ENCODE measurements at places on chromosomes 2 and 18.

DNA sequence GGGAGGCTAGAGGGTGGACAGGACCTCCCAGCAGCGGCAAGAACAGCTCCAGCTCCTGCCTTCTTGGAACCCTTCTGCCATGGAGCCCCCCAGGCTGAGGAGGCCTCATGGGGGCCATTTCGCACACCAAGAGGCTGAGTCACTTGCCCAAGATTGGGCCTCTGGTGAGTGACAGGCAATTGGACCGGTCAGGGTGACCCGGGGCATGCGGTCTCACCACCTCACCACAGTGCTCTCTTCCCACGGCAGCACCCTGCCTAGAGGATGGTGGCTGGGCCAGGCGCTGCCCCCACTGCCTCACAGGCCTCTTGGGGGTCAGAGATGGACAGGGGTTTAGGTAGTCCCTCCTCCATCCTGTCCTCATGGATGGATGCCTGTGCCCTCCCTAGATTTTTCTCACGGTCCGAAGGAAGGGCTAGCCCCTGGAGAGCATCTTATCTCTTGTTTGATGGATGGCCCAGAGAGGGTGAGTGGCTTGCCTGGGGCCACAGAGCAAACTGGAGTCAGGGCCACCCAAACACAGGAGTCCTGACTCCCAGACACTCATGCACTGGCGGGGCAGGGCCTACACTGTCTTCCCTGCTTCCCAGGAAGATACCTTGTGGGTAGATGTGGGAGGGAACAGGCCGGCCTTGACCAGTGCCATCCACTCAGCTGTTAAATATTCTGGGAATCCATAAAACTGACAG is 119.2 kb downstream of the INHBB start:
- DNase-seq, result no peak

GRCh38 chr18:40489301-40489700 is 1465.7 kb upstream of the PIK3C3 start:
- no peak for DNase-seq

- no peak for DNase-seq
Observed at GRCh38 chr18:63002803-63003445, 287.6 kb downstream of the PHLPP1 start.

- no peak for DNase-seq
Observed at GRCh38 chr2:222193328-222193983, 105.3 kb downstream of the PAX3 start.

DNA sequence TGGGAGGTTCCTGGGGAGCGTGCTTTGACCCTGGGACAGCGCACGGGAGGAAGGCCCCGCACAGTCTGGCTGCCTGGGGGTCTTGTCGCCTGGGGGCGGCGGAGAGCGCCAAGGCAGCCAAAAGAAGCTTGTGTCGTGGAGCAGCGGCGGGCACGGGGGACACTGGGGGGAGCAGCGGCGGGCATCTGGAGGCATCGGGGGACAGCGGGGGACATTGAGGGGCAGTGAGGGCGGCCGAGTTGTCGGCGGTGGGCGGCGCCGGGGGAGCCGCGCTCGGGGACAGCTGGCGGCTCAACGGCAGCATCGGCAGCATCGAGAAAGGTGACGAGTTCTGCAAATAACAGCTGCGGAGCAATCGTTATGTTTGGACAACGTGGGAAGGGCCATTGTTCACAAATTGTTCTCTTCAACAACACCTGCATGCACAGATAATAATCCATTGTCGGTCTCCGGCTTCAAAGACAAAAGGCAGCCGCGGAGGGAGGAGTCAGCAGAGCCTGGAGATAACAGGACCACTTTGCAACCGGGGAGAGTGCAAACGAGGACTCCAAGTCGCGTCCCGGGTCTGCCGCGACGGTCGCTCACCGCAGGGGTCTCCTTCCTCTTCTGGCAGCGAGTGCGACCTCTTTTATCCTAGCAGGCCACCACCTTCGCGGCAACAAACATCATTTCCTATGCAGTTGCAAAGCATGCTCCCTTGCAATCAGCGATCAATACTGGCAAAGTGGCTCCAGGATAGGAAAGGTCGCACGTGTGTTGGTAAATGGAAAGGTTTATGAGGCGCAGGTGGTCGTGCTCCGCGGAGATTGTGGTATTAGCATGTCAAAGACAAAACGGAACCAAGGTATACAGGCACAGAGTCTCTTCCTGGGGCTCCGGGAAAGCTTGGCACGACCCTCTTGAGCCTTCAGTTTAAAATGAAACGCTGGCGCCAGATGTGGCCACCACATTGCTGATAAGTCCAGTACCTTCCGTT is 132.3 kb upstream of the DLX2 start:
- peak; percentile 18 for DNase-seq

- no peak for DNase-seq
Observed at GRCh38 chr18:37662546-37663339, 97.1 kb upstream of the CELF4 start.

DNA sequence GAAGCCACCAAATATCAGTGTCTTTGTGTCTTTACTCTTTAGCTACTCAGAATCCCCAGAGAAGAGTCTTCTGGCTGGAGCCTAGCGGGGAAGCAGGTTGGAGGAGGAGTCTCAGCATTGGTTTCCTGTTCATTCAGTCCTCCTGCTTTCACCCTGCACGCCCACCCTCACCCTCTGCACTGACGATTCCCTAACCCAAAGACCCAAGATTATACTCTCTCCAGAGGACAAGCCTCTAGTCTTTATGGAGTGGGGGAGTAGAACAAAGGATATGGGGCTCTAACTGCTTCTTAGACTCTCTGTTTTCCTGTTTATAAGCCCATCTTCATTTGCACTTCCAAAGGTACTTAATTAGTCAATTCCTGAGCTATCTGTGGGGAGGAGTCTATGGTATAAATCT is 338.8 kb downstream of the AGPS start:
- no peak for DNase-seq

GRCh38 chr18:11500153-11501122 is 109.0 kb upstream of the SLC35G4 start:
- DNase-seq, result no peak

DNA sequence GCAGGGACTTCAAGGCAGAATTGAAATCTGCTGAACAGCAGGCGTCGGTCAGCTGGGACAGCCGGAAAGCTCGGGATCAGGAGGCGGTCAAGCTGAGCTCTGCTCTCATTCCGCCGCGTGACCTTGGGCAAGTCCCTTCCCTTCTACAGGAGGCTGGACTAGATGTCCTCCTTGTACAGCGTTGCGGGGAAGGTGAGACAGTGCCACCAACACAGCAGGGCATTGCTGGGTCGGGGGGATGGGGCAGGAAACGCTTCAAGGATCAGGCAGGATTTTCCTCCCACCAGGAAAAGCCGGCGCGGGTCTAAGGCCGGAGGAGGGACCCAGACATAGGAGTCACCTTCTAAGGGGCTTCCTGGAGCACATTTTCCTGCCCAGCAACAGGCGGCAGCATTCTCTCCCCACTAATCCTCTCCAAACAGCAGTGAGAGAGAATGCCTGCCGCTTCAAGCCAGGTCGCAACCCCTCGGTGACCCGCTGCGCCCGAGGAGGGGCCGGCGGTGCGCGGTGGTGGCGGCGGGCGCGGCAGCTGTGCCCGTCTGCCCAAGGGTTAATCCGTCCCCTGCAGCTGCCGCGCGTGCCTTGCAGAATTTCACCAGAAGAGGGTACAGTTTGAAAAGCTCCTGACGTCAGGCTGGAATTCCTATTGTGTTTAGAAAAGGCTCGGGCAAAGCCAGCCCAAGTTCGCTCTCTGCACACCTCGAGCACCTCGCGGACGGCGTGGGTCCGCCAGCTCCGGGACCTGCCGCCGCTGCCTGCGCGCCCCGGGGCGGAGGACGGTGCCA is at the start of gene KCNF1:
Gene KCNF1 (plus strand): TSS at position 644 of the 785 bp plus-strand sequence. CDS start 493 bp downstream, outside the sequence.
- peak; percentile 61 for DNase-seq

DNA sequence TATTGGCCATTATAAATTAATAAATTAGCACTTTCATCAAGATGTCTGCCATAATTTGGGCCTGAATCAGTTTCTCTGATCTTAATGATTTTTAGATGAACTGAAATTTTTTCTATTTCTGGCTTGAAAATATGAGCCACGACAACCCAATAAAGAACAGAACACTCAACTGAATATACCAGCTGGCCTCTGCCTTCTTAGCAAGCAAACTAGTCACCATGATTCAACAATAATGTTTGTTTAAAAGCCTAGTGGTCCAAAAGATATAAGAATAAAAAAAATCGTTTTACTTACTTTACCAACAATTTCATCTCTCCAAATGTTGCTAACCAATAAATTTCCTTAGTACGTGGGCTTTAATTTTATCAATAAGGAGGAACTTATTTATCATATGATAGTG is 66.7 kb upstream of the TTN start:
- DNase-seq, result no peak

DNA sequence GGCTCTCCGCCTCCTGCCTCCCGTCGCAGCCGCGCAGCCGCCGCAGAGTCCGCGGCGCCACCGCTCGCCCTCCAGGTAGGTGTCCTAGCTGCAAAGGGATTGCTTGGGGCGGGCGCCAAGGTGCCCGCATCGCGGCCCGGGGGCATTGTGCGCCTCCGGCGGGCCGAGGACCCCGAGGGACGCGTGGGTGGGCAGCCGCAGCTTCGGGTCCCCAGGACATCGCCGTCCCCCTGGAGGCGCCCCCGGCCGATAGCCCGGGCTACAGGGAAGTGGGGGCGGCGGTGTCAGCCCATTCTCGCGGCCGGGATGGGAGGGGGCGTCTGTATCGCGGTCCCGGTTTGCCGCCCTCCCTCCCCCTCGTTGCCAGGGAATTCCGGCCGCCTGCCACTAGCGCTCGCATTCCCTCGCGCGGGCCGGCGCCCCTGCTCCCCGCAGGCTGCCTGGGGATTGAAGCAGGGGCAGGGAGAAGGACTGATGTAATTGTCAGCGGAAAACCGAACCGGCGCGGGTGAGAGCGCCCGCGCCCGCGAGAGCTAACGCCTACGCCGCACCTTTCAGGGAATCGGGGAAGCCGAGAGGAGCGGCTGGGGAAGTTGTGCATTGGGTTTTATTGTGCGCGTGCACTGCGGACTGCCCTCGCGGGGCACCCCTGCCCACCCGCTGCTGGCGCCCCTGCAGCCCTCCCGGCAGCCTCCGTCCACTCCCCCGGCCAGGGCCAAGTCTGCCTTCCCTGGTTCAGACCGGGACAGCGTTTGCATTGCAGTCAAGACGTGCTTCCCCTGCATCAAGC is 483 bp downstream of the OSBPL6 start:
- DNase-seq, result peak; percentile 67

DNA sequence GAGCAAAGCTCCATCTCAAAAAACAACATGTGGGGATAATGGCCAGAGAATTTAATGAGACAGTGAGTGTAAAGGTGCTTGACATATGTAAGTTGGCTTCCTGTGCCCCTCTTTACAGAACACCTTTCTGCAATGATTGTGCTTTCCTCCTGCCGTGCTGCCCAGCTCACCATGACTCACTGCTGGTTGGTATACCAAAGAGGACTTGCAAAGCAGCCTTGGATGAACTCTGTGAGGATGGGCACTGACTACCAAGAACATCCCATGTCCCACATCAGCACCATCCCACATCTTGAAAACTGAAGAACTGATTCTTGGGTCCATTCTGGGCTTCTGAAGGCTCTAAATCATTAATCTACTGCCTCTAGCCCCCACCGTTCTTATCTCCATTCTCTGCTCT is 52.2 kb downstream of the NGEF start:
- no peak for DNase-seq

DNA sequence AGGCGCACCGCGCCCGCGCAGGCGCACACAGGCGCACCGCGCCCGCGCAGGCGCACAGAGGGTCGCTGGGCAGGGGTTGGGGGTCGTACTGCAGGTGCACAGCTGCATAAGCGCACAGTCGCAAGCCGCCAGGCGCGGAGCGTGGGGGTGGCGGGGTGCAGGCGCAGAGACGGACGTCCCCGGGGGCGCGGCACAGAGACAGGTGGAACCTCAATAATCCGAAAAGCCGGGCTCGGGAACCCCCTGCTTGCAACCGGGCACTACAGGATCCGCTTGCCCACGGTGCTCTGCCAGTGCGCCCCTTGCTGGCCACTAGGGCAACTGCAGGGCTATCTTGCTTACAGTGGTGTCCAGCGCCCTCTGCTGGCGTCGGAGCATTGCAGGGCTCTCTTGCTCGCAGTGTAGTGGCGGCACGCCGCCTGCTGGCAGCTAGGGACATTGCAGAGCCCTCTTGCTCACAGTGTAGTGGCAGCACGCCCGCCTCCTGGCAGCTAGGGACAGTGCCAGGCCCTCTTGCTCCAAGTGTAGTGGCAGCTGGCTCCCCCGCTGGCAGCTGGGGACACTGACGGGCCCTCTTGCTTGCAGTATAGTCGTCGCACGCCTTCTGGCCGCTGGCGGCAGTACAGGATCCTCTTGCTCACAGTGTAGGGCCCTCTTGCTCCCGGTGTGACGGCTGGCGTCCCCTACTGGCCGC is 34.9 kb downstream of the FAM110C start:
- peak; percentile 61 for DNase-seq

DNA sequence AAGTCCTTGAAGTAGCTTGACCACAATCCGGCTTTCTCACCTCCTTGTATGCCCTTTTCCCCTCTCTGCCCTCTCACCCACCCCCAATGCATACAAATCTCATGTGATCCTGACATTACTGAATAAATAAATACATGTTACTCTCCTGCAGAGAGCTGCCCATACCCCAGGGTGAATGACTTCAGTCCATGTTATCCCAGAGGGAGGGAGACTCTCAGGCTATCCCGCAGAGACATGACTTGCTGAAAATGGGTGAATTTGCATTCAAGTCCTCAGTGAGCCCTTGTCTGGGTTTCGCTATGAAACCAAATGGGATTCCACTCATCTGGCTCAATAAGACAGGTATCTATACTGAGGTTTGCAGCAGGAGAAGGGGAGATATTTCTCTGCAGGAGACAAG is 168.5 kb downstream of the FHOD3 start:
- DNase-seq, result no peak

DNA sequence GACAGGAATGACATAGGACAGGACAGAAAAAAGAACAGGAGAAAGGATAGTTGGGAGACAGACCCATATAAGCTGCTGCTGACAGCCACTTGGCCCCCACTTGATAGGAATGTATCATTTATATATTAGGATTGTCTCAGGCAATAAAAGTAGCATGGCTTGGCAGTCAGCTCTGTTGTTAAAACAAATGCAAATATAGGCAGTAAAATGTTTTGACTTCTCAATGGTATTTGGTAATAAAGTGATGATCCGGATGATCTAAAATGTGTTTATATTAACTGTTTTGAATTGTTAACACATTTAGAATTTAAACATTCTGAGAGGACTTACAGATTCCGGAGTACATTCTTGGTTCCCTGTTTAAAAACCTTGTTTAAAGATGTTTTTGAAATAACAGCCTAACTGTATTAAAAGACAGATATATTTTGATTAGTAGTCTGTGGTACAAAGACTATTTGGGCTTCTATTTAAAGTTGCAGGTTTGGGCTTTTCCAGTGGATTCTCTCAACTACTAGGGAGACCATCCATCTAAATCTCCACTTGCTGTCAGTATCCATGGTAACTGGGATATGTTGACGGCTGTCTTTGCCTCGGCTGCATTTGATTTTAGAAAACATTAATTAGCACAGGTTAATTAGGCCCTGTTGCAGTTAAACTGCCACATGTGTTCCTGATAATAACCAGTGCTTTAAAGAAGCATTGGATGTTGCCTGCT is 147.6 kb downstream of the ESCO1 start:
- no peak for DNase-seq
